ENCODE measurements at places on chromosomes 2 and 18.

- DNase-seq: no peak
These were observed 45.5 kb upstream of the LOXHD1 start for GRCh38 chr18:46702471-46702870.

- no peak for DNase-seq
These were observed 18.3 kb upstream of the FAM98A start for GRCh38 chr2:33617401-33617800.

GRCh38 chr2:165924946-165925345 lies 28.6 kb downstream of the TTC21B start:
- no peak for DNase-seq

DNA sequence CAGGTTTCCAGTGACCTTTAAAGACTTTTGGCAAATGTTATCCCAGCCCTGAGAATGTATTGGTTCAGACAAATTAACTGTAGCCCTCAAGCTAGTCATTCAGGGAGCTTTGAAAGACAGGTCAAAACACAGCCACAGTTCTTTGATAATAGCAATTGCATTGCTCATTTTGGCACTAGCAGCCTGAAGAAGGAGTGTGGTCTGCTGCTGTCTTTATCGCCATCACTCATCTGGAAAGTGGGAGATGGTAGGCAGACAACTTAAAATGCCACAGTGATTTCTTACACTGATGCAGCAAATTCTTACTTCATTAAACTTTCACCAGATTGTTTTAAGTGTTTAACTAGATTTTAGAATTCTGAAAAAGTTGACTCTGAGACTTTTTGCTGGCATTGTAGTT lies 47.2 kb downstream of the DOK6 start:
- no peak for DNase-seq

GRCh38 chr2:133152801-133153200 lies 415.5 kb downstream of the NCKAP5 start:
- no peak for DNase-seq

Data from fibroblast of mammary gland (primary cell).